GM13976 (cell line): ENCODE measurements at places on chromosomes 12 and 14.

- DNase-seq = no peak
These were observed 1.3 kb downstream of the FAM181A start for GRCh38 chr14:93928184-93929047.

GRCh38 chr12:40248034-40248433, 23.2 kb downstream of the LRRK2 start:
- DNase-seq = no peak

DNA sequence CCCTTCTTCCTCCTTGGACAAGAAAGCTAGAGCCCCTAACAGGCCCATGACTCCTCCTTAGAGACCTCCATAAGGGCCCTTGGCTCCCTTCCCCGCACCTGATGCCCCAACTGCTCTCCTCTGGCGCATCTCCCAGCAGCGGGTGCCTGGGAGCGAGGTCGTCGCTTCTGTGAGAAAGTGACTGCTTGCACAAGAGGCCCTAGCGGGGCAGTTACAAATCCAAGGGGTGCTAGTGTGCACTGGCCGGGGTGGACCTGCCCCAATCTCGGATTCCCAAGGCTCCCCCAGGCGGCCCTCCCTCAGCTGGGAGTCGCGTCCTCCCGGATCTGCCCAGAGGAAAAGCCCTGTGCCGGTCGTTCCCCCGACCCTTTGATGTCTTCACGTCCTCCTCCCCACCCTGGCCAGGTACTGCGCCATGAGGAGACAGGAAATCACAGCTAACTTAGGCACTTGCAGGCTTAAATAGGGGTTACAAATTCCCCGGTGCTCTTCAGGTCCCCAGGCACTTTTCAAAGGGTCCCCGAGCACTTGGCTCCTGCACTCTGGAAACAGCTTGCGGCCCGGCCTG, 2.8 kb downstream of the NKX2-8 start:
- no peak for DNase-seq

DNA sequence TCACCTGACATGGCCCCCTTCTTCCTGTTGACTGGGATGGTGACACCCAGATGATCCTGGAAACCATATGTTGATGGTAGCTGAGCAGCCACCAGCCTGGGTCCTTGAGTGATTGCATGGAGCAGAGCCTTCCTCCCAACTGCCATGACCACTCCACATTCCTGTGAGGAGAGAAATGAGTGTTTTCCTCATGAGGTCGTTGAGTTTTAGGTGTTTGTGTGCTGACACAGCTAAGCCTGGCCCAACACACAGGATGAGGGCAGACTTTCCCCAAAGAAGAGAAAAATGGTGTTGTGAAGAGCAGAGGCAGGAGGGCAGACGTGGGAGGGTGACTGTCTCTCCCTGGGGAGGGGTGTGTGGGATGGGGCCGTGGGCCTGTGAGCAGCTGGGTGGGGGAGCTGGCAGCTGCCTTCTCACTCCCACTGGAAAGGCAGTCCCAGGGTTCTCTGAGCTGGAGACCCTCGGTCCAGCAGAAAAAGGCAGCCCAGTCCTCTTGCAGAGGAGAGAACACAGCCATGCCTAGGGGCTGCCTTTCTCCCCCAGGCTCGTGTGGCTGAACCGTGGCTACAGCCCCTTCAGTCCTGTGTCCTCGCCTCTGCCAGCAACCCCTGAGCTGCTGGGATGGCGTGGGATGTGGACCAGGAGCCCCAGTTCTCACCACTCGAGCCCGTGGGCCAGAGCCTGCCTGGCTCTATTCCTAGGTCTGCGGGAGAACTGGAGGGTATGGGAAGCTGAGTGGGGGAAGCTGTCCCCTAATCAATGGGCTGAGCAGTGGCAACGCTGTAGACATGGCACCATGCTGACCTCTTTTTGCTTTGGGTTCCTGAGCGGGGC, 257.0 kb downstream of the ADGRD1 start:
- no peak for DNase-seq

DNA sequence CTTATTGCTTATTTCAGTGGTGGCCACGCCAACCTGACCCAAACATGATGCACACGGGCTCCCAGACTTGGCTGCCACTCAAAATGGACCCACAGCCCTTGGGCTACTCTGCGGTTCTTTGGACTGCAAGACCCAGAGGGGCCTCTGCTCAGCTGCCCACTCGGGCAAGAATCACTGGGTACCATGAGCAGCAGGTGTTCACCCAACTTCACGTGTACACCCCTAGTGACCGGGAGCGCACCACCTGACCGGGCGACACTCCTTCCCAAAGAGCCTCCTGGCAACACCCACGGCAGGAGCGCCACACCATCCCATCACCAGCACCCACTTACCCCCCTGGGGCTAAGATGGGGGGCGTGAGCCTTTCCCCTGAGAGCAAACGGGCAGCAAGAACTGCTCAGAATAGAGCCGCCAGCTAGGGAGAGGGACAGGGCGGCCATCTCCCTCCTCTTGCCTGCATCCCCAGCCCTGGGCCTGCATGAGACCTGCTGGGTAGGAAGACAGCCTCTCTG, 32.0 kb downstream of the CCNK start:
- no peak for DNase-seq
